Dermis microvascular lymphatic vessel endothelial cell (primary cell): ENCODE measurements at places on chromosomes 7 and 10. TPM values are rescaled to one million over a fixed set of nuclear protein-coding genes. Genes with fewer than 3 reads are reported as not detected.

Gene SUV39H2
- total RNA-seq, result 9.9 and 12.2 TPM in 2 replicates

Gene PLCE1
- total RNA-seq, result 1.0 and 6.7 TPM in 2 replicates

Gene ZNF425
- total RNA-seq, result 1.5 and 2.5 TPM in 2 replicates

Gene FKBP9
- 103 and 158 TPM in 2 replicates for total RNA-seq

Gene MET
- 36.8 and 43.0 TPM in 2 replicates for total RNA-seq

Gene AOAH
- 0.13 and 0.51 TPM in 2 replicates for total RNA-seq

Gene PPP1R17
- not detected in 2 replicates for total RNA-seq

Gene CXCL12
- total RNA-seq, result 0.77 and 2.3 TPM in 2 replicates

Gene ACTR3C
- total RNA-seq, result 4.7 and 7.1 TPM in 2 replicates

Gene UCN3
- total RNA-seq, result not detected in 2 replicates

Gene KMT2E
- 85.6 and 166 TPM in 2 replicates for total RNA-seq

Gene DMBT1
- total RNA-seq, result not detected in 2 replicates

Gene DNAJC12
- 3.7 and 3.9 TPM in 2 replicates for total RNA-seq

Gene SMO
- 2.3 and 8.3 TPM in 2 replicates for total RNA-seq

Gene KCNH2
- total RNA-seq, result 0.13 TPM in 1 of 2 replicates, not detected in the other

Gene ASZ1
- total RNA-seq, result not detected in 2 replicates

Gene HOXA5
- total RNA-seq, result 4.1 and 5.3 TPM in 2 replicates

Gene SPDYE6
- not detected in 2 replicates for total RNA-seq

Gene CYP2C19
- not detected in 2 replicates for total RNA-seq

Gene TMEM225B
- 0.13 and 0.25 TPM in 2 replicates for total RNA-seq

Gene GPER1
- 1.5 and 2.3 TPM in 2 replicates for total RNA-seq

Gene PDE6C
- total RNA-seq, result not detected in 2 replicates

Gene THSD7A
- 15.8 and 24.9 TPM in 2 replicates for total RNA-seq

Gene SRI
- 110 and 119 TPM in 2 replicates for total RNA-seq

Gene IQUB
- 0.13 TPM in 2 replicates for total RNA-seq

Gene FGFR2
- 0.13 TPM in 2 replicates for total RNA-seq

Gene HMX2
- total RNA-seq, result not detected in 2 replicates

Gene SPDYE1
- total RNA-seq, result not detected in 2 replicates

Gene C7orf33
- not detected in 2 replicates for total RNA-seq

Gene ZNF736
- total RNA-seq, result 6.8 and 8.5 TPM in 2 replicates

Gene GPR26
- total RNA-seq, result not detected in 2 replicates

Gene TRIM56
- total RNA-seq, result 8.9 and 11.6 TPM in 2 replicates

Gene NME8
- not detected in 2 replicates for total RNA-seq

Gene ATOH7
- total RNA-seq, result not detected in 2 replicates

Gene NODAL
- total RNA-seq, result not detected in 2 replicates

Gene ACTL6B
- total RNA-seq, result not detected in 2 replicates

Gene C10orf62
- not detected in 2 replicates for total RNA-seq

Gene ETV1
- 10.0 and 10.5 TPM in 2 replicates for total RNA-seq
